ENCODE measurements at places on chromosomes 13 and 19. TPM values are rescaled to one million over a fixed set of nuclear protein-coding genes. Genes with fewer than 3 reads are reported as not detected.

The HSH2D gene
- not detected for total RNA-seq

The FGF14 gene
- total RNA-seq = 7.8 TPM

The PSG1 gene
- total RNA-seq = 0.51 TPM

The KIR2DL3 gene
- total RNA-seq = not detected

The ZNF560 gene
- total RNA-seq = 3.3 TPM

The ATP1A3 gene
- under 0.01 TPM for total RNA-seq

The CNFN gene
- not detected for total RNA-seq

DNA sequence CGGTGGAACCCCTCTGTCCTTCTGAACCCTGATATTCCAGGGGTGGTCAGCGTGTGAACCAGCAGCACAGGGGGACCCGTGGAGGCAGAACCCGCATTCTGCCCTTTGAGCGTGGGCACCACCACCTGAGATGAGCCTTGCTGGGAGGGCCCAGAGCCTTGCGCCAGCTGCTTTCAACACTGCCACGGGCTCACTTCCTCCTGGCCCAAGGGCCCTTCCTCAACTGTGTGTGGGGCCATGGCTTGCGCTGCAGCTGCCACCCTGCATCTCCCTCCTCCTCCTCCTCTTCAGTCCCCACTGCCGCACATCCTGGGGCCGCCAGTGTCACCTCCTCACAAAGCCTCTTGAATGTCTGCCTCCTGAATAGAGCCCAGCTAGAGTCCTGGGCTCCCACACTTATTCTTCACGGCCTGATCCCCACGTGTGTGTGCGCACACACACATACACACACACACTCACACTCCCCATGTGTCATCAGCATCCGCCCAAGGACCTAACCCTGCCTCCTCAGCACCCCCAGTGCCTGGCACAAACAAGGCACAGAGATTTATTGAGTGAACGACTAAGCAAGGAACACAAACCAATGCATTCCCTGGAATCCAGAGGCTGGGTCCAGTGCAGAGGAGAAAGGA lies 26.9 kb upstream of the TMEM160 start:
- no peaks in the 10 kb centered on the region for H3K27me3 ChIP-seq
- H3K36me3 ChIP-seq = peaks cover 22% of the 10 kb centered on the region
- peaks cover 4% of the 10 kb centered on the region for H3K4me1 ChIP-seq
- H3K4me3 ChIP-seq = no peak overlapping the region

DNA sequence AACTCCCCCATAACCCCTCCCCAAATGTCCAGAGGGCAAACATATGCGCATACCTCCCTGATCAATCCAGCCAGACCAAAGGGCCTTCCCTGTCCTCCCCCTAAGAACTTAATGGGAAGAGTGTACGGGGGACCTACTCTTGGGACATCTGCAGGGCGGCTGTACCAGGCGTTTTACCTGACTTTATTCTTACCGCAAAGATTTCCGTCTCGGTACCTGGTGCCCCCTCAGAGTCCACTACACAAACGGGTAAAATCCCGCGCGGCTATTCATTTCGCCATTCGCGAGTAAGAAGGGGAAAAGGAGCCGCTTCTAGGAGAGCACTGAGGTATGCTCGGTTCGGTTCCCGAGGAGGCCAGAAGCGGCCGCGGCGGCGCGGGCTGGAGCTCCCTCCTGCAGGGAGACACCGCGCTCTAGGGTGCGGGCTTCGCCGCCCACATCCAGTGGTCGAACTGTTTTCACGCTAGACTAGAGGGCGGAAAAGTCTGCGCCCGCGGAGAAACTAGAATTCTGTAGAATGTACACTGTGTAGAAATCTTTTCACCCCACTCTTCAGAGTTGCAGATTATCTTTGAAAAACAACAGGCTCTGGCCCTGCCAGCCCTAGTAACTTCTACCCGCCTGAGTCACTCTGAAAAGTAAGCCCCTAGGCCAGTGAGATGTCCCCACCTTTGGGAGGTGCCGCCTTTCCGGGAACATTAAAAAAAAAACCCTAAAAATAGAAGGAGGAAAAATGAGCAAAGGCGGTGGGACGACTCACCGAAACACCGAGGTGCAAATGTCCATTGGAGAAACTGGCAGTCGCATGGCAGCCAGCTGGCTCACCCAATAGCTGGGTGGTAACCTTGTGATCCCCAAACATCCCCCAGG lies 3.8 kb upstream of the TSHZ3 start:
- H3K36me3 ChIP-seq = no peaks in the 10 kb centered on the region
- peak overlapping the region; percentile 79 for H3K4me3 ChIP-seq

- no peaks in the 10 kb centered on the region for H3K27me3 ChIP-seq
- no peaks in the 10 kb centered on the region for H3K4me1 ChIP-seq
- no peak overlapping the region for H3K4me3 ChIP-seq
- no peak overlapping the region for H3K27ac ChIP-seq
- H3K36me3 ChIP-seq = no peaks in the 10 kb centered on the region
- DNase-seq = no peak
These were observed 51.6 kb upstream of the POMP start for GRCh38 chr13:28607187-28607955.

GRCh38 chr13:42484386-42484785 lies 89.6 kb upstream of the TNFSF11 start:
- no peak overlapping the region for H3K27ac ChIP-seq
- DNase-seq = peak; percentile 47
- peaks cover 6% of the 10 kb centered on the region for H3K27me3 ChIP-seq
- H3K4me1 ChIP-seq = peaks cover 7% of the 10 kb centered on the region
- H3K36me3 ChIP-seq = no peaks in the 10 kb centered on the region

DNA sequence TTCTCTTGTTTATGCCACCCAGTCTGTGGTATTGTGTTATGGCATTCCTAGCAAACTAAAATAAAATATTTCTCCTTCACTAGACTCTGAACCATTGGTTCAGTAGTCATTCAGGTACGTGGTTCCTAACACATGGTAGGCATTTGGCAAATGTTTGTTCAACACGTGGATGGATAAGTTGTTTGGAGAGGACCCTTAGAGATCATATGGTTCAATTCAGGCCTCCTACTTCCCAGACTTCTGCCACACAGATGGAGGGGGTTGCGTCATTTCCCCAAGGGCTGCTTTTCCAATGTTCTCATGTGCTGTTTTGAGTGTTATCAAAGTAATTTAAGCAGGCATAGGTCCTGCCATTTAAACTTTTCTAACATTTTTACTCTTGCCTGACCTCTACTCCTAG lies 6.7 kb downstream of the CXCL17 start:
- H3K27me3 ChIP-seq = no peaks in the 10 kb centered on the region
- no peak overlapping the region for H3K27ac ChIP-seq
- H3K4me1 ChIP-seq = peaks cover 7% of the 10 kb centered on the region
- no peak for DNase-seq
- H3K4me3 ChIP-seq = no peak overlapping the region
- no peaks in the 10 kb centered on the region for H3K36me3 ChIP-seq

GRCh38 chr13:46995874-46996273 lies 99.0 kb upstream of the HTR2A start:
- no peaks in the 10 kb centered on the region for H3K36me3 ChIP-seq
- no peaks in the 10 kb centered on the region for H3K4me1 ChIP-seq
- H3K4me3 ChIP-seq = no peak overlapping the region
- no peak for DNase-seq

DNA sequence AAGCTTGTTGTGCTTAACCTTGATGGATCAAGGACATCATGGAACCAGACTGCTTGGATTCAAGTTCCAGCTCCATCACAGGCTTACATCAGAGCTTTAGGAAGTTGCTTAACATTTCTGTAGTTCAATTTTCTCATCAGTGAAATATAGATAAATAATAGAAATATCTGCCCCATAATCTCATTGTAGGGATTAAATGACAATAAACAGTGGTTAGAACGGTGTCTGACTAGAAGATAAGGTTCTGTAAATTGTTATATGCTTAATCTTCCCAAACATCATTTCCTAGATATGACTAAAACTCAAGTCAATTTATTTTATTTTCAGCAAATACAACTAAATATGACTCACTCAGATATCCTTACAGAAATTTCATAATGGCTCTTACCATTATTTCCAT lies 83.5 kb downstream of the SLITRK1 start:
- no peaks in the 10 kb centered on the region for H3K27me3 ChIP-seq
- no peaks in the 10 kb centered on the region for H3K36me3 ChIP-seq
- DNase-seq = peak; percentile 51
- no peak overlapping the region for H3K4me3 ChIP-seq
- no peak overlapping the region for H3K27ac ChIP-seq

- H3K27me3 ChIP-seq = no peaks in the 10 kb centered on the region
- H3K27ac ChIP-seq = no peak overlapping the region
- H3K36me3 ChIP-seq = peaks cover 30% of the 10 kb centered on the region
These were observed 19.7 kb downstream of the PNPLA6 start for GRCh38 chr19:7554990-7555864.

- no peaks in the 10 kb centered on the region for H3K27me3 ChIP-seq
- no peak overlapping the region for H3K4me3 ChIP-seq
- H3K27ac ChIP-seq = no peak overlapping the region
- H3K4me1 ChIP-seq = peaks cover 3% of the 10 kb centered on the region
- peak; percentile 61 for DNase-seq
These were observed 7.2 kb upstream of the FCHO1 start for GRCh38 chr19:17743874-17744580.

- H3K4me3 ChIP-seq = peak overlapping the region; percentile 45
- H3K36me3 ChIP-seq = no peaks in the 10 kb centered on the region
- no peaks in the 10 kb centered on the region for H3K4me1 ChIP-seq
- no peak overlapping the region for H3K27ac ChIP-seq
These were observed 14.6 kb downstream of the VSIG10L start for GRCh38 chr19:51327066-51328001.

- no peak overlapping the region for H3K27ac ChIP-seq
- no peaks in the 10 kb centered on the region for H3K27me3 ChIP-seq
- H3K4me1 ChIP-seq = no peaks in the 10 kb centered on the region
- H3K4me3 ChIP-seq = no peak overlapping the region
These were observed 20.2 kb downstream of the CEBPA start for GRCh38 chr19:33282036-33282671.

DNA sequence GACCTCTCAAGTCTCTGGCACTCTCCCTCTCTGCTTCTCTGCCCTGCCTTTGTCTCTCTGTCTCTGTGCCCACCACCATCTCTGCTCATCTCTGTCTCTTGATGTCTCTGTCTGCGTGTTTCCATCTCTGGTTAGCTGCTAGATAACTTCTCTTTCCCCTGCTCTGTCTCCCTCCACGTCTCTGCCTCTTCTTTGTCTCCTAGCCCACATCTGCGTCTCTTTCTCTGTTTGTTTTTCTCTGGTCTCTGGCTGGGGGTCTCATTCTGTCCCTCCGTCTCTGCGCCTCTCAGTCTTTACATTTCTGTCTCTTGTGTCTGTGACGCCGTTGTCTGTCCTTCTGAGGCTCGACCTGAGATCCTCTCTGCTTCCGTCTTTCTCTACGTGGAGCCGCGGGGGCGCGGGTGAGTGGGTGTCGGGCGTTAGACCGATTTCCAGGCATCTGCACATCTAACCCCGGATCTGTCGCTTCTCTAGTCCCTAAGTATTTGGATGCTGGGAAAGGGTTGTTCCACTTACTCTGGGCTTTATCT lies 386 bp downstream of the GIPR start:
- peaks cover 12% of the 10 kb centered on the region for H3K4me1 ChIP-seq
- peak overlapping the region; percentile 11 for H3K4me3 ChIP-seq
- DNase-seq = no peak
- H3K36me3 ChIP-seq = no peaks in the 10 kb centered on the region
- H3K27me3 ChIP-seq = peaks cover 7% of the 10 kb centered on the region
- no peak overlapping the region for H3K27ac ChIP-seq

- H3K27me3 ChIP-seq = no peaks in the 10 kb centered on the region
- H3K27ac ChIP-seq = no peak overlapping the region
- no peak overlapping the region for H3K4me3 ChIP-seq
- H3K4me1 ChIP-seq = no peaks in the 10 kb centered on the region
- H3K36me3 ChIP-seq = no peaks in the 10 kb centered on the region
These were observed 1.5 kb upstream of the C5AR2 start for GRCh38 chr19:47330466-47330869.

DNA sequence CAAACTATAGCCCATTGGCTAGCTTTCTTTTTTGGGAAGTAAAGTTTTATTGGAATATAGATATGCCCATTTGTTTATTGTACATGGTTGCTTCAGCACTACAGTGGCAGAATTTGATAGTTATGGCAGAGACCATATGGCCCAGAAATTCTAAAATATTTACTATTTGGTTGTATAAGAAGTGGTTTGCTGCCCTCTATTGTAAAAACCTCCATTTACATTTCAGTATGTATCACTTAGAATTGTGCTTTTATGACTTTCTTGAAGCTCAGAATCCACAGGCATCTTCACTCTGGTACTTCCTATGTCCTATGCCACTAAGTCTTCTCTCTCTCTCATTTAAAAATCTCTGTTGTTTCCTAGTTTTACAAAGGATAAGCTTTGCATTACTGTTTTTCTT lies 37.7 kb downstream of the DLEU7 start:
- no peaks in the 10 kb centered on the region for H3K36me3 ChIP-seq
- H3K27ac ChIP-seq = no peak overlapping the region
- H3K4me3 ChIP-seq = no peak overlapping the region
- no peaks in the 10 kb centered on the region for H3K27me3 ChIP-seq
- DNase-seq = peak; percentile 13
- no peaks in the 10 kb centered on the region for H3K4me1 ChIP-seq

DNA sequence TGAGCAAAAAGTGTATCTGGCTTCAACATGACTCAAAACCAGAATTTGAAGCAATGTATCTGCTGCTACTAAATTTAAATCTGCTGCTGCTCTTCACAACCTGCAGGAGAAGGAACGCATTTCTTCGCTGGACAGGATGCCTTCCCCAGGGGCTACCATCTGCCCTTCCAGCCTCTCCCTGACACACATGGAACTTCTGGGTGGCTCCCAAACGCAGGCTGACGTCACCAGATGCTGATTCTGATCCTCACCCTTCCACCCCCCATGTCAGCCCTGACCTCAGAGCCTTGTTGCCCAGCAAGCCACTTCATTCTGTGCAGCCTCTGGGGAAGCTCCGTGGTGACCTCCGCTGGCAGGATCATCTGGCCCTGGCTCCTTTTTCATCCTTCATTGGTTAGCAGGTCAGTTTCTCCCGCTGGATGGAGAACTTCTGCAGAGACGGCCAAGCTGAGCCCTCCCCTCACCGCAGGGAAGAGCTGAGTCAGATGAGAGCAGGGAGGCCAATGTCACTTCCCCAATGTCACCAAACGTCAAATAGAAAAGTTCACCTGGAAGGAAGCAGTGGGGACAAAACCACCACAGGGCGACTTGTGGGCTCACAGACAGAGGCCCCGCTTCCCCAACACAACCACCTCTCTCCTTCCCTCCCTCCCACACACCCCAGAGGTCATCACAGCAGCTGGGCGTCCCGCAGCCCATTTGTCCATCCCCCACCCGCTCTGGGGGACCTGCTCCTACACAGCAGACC lies 14.0 kb upstream of the RAB20 start:
- H3K27ac ChIP-seq = no peak overlapping the region
- no peak overlapping the region for H3K4me3 ChIP-seq
- H3K36me3 ChIP-seq = no peaks in the 10 kb centered on the region
- peaks cover 20% of the 10 kb centered on the region for H3K27me3 ChIP-seq

DNA sequence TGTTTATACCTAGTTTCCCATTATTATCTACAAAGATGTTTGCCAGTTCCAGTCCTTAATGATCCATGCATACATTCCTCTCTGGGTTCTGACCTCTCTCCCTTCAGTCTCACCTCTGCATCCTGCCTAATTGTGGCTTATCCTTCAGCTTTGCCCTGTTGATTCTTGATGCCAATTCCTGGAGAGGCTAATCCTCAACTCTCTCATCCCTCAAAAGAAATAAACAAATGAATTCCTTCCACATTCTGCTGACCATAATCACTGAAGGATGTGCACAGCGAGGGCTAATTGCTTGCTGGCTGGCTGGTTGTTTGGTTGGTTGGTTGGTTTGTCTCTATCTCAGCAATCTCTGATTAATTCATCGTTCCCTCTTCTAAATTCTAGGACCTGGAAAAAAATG lies 113.8 kb downstream of the IRS2 start:
- no peak overlapping the region for H3K27ac ChIP-seq
- H3K4me1 ChIP-seq = no peaks in the 10 kb centered on the region
- H3K4me3 ChIP-seq = no peak overlapping the region
- H3K36me3 ChIP-seq = no peaks in the 10 kb centered on the region
- H3K27me3 ChIP-seq = no peaks in the 10 kb centered on the region
- DNase-seq = peak; percentile 50

- H3K27me3 ChIP-seq = peaks cover 13% of the 10 kb centered on the region
- no peak within 1 kb of the TSS for H3K27ac ChIP-seq
- DNase-seq = peak; percentile 45
These were observed at the start of gene ICAM1 for GRCh38 chr19:10270616-10271394. ICAM1 (plus strand) TSS chr19:10271120; CDS start chr19:10271160, 40 bp downstream.

Measured in fibroblast of lung (primary cell).